ENCODE measurements at places on chromosomes 1 and 21.

GRCh38 chr1:22334860-22335550 lies 116.6 kb upstream of the ZBTB40 start:
- DNase-seq, result no peak

- DNase-seq, result no peak
Measured at GRCh38 chr1:42302034-42302433, 33.0 kb downstream of the FOXJ3 start.

GRCh38 chr1:54136963-54137533 lies 15.8 kb downstream of the CDCP2 start:
- no peak for DNase-seq

DNA sequence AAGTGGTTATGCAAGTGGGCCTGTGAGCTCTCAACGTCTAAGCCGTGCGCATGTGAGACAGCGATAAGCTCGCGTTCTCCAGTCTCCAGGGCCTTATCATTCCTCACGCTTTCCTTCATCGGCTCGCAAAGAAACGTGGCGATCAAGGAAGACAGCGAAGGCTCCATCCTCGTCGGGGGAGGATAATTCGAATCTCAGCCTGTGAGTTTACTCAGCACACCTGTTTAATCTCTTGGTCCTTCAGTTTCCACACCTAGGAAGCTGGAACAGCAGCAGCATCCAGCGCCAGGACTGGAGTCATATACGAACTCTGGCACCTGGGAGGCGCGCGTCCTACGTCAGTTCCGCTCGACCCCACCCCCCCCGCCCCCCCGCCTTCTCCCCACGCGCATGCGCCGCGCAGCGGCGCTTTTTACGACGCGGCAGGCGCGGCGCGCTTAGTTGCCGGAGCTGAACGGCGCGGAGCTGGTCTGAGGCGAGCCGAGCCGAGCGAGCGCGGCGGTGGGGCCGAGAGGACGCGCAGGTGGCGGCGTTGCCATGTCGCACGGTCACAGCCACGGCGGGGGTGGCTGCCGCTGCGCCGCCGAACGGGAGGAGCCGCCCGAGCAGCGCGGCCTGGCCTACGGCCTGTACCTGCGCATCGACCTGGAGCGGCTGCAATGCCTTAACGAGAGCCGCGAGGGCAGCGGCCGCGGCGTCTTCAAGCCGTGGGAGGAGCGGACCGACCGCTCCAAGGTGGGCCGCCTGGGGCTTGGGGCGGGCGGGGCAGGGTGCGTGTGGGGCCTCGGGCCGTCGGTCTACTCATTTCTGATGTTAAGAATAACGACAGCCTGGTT lies at the start of gene PITHD1:
Gene PITHD1, plus strand, starts transcription at position 440 of the 836 bp plus-strand sequence. Its CDS starts 98 bp downstream, at position 538.
- peak; percentile 44 for DNase-seq

DNA sequence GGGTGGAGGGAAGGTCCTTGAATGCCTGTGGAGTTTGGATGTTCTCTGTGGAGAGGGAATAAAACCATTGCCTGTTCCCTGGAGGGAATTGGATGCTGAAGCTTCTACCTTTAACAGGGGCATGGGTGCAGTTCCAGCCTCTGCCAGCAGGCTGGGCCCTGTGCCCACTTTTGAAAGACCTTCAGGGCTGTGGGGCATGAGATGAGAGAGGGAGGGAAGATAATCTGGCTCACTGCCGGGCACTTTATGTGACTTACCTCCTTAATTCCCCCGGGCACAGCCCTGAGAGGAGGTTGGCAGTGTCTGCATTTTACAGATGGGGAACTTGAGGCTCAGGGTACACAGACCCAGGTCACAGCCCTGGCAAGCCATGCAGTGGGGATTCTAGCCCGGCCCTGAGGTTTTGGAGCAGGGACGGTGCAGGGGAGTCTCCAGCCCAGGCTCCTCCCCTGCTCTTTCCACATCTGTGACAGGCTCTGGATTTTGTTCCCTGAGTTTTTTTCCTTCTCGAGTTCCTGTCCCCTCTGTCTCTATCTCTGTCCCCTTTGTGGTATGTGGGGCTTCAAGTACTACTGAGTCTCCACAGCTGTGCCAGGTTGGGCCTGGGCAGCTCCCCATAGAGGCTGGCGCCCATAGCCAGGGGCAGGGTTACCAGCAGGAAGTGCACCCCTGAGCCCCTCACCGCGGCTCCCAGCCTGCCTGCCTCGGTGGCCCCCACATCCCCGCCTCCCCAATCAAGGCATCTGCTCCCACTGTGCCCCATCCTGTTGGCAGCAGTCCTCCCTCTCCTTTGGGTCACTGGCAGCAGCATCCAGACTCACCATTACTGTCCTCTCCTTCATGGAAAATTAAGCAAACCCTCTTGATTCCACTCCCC lies 14.0 kb upstream of the THEMIS2 start:
- DNase-seq, result peak; percentile 80

- no peak for DNase-seq
Measured at GRCh38 chr1:151967091-151967490, 26.6 kb downstream of the S100A10 start.

- no peak for DNase-seq
Measured at GRCh38 chr1:161869291-161869690, 103.2 kb downstream of the ATF6 start.

DNA sequence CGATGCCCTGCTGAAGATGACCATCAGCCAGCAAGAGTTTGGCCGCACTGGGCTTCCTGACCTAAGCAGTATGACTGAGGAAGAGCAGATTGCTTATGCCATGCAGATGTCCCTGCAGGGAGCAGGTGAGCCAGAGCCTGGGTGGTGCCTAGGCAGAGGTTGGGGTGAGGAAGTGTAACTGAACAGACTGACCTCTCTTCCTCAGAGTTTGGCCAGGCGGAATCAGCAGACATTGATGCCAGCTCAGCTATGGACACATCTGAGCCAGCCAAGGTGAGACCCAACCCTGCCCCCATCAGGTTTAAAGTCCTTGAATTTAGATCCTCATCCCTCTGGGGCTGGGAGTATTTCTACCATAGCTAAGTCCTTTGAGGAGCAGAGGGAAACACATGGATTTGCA lies 11.8 kb downstream of the PSMD4 start:
- DNase-seq, result no peak

DNA sequence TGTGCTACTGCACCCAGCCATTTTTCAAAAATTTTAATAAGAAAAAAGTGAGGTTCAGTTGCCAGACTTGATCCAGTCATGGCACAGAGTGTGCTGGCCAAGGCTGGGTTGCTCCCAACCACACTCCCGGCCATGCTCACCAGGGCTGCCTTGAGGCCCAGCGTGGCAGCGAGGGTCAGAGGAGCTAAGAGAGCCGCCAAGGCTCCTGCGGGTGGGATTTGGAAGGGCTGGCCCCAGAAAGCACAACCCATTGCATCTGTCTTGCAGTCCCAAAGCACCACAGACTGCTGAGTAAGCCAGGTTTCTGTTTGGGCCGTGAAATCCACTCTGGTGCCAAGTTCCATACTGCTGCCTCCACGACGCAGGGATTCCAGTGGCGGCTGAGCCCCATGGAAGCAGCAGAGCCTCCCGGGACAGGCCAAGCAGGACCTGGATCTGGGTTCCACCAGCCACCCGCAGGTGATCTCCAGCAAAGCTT lies 22.6 kb downstream of the ZBTB17 start:
- DNase-seq, result no peak

DNA sequence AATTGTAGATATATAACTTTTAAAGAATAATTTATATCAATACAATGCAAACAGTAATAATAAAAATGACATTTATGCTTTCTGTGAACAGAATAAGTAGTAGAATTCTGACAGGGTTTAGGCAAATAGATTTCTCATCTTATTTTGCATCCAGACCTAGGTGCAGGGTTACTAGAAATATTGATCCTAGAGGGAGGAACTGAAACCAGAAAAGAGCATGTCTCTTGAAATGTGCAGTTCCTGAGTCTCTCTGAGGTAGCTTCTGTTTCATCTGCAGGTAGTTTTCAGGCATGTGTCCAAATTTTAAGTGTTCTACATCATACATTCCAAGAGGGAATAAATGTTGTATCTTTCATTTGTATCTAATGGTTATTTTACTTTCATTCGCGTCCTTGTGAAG lies 631.9 kb upstream of the ADGRL4 start:
- DNase-seq, result no peak

GRCh38 chr1:97144527-97144926 lies 422.9 kb downstream of the PTBP2 start:
- DNase-seq, result no peak

DNA sequence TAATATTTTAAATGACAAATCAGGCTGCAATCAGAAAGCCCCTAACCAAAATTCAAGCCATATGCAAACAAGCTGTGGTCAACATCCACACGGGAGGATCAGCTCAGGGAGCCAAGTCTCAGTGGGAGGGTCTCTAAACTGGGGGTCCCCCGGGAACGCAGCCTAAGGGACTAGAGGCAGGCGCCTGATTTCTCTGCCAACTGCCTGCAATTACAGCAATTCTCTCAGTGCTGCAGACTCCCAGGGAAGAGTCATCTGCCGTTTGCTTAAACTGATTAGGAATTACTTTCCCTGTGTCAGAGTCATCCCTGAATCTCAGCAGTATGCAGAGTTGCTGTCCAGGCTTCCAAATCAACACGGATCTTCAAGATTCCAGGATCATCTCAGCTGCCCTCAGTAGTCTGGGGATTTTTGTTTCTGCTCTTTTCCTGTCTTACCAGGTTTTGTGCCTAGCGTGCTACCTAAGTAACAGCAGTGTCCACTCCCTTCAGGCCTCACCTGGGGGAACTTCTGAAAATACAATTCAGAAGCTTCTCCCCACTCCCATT lies 247.8 kb downstream of the RRAGC start:
- DNase-seq, result no peak

DNA sequence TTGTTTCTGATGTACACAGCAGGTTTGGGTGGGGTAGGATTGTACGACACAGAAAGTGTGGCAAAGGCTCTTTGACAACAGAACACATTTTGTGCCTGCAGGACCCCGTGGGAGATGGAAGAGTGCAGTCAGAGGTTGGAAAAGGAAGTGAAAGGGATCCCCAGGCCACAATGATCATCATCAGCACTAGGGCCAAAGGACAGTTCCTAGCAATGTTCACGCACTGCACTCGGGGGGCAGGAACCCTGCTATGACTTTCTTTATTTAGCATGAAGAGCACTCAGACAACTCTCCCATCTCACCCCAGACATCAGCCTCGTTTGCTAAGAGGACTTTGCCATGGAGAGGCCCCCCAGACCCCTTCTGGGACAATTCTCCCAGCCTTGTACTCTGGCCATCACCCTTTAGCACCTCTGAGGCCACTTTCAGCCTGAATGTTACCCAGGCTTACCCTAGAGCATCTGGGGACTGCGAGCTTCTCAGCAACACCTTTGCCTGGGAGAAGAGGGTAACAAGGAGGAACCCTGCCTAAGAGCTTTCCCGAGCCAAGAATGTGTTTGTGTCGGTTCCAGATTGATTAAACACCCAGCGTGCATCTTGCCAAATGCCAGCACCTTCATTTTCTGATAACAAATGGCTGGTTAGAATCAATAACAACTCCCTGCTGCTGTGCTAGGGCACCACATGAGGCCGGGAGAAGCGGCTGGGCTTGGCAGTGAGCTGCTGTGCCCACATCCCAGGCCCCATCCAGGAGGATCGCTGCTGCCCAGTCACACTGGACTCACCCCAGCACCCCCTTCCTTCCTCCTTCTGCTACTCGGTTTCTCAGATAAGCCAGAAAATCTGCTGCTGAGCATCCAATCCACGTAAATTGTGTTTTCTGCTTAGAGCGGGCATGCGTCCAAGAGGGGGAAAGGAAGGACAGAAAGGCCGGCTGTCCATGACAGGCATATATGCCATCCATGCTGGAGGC lies 633.1 kb downstream of the AJAP1 start:
- DNase-seq, result no peak

- no peak for DNase-seq
Measured at GRCh38 chr1:56137090-56137489, 442.3 kb downstream of the PLPP3 start.

GRCh38 chr1:206702260-206702659 lies 17.6 kb downstream of the MAPKAPK2 start:
- no peak for DNase-seq

GRCh38 chr1:94280541-94280940 lies 43.2 kb upstream of the ARHGAP29 start:
- no peak for DNase-seq

- DNase-seq, result no peak
Measured at GRCh38 chr21:45418301-45419071, 13.5 kb downstream of the COL18A1 start.

GRCh38 chr1:8422510-8423268 lies 104.8 kb downstream of the SLC45A1 start:
- no peak for DNase-seq

- no peak for DNase-seq
Measured at GRCh38 chr1:212267460-212267859, 17.8 kb upstream of the PPP2R5A start.

DNA sequence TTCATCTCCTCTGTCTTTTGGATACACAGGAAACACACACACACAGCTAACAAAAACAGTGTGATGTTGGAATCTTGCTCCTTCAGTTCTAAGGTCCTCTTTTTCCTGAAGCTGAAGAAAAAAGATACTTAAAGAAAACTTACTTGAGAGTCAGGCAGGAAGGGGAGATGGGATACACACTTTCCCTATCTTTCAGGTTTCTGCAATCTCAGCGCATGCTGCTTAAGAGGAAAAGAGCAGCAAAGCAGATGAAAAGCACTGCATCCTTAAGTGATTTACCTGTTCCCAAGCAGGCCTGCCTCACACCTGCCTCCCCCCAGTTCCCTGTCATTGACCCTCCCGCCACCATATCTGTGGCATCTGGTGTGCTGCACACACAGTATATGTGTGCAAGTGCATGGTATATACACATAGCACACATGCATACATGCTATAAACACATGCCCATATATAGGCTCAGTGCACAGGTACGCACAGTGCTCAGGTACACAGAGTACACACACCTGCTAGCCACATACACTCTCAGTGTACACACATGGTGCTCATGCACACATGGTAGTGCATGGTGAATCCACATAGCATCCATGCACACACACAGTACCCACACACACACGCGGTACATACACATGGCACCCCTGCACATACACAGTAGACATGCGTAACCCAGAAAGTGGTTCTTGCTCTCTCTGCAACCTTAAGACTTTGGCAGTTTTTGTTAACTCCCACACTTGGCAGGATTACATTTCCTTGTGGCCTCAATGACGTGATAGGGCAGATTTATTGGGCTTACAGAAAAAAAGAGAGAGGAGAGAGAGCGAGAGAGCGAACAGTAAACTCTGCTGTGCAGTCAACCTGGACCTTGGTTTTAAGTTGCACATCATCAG lies 166.9 kb downstream of the TOMM20 start:
- no peak for DNase-seq

GRCh38 chr1:87292684-87293493 lies 35.8 kb upstream of the LMO4 start:
- peak; percentile 18 for DNase-seq

DNA sequence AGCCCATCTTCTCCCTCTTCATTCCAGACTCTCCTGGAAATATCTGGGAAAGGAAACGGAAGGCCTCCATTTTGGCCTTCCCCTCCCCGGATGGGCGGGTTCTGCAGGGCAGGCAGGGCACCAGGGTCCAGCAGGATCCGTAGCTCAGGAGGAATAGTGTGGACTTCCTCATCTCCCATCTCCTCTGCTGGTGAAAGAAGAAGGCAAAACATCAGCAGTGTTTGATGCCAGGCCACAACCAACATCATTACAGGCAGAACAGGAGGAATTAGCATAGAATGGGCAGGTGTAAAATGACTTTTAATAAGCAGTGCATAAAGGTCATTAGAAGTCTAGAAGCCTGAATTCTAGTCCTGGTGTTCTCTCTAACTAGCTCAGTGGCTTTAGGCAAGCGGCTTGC lies 165.9 kb downstream of the TGFBR3 start:
- no peak for DNase-seq

- no peak for DNase-seq
Measured at GRCh38 chr1:85321237-85321964, 45.0 kb upstream of the BCL10 start.

GRCh38 chr1:184755226-184756065 lies 788 bp upstream of the EDEM3 start:
- DNase-seq, result no peak

- no peak for DNase-seq
Measured at GRCh38 chr1:24909388-24909898, 20.6 kb downstream of the RUNX3 start.

GRCh38 chr1:40712997-40713396 lies 21.5 kb downstream of the NFYC start:
- DNase-seq, result no peak
